Body of pancreas (tissue), 4 donors: ENCODE measurements at places on chromosomes 3 and 15.

GRCh38 chr3:170848292-170848917 lies 21.6 kb downstream of the RPL22L1 start:
- DNase-seq = no peak

GRCh38 chr15:101049282-101049681 lies 130.1 kb downstream of the LRRK1 start:
- no peak for DNase-seq

DNA sequence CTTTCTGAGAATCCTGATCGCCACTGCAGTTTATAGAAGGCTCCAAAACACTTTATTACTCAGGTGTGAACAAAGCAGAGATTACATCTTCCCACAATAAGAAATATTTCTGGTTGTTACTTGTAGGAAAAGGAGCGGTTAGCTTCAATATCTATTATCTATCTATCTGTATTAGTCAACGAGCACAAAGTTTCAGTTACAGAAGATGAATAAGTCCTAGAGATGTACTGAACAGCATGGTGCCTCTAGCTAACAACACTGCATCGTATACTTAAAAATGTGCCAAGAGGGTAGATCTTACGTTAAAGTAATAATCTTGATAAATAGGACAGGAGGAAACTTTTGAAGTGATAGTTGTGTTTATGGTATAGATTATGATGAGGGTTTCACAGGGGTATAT lies 10.9 kb upstream of the CCR3 start:
- DNase-seq = no peak

GRCh38 chr3:130354430-130354829 lies 9.0 kb downstream of the COL6A5 start:
- DNase-seq = no peak

- DNase-seq = no peak
These were observed 667 bp upstream of the KLHDC8B start for GRCh38 chr3:49170744-49171118.

- no peak for DNase-seq
These were observed 9.1 kb upstream of the HPS3 start for GRCh38 chr3:149120051-149120972.

GRCh38 chr3:66154444-66154861 lies 66.3 kb upstream of the SLC25A26 start:
- no peak for DNase-seq
